ENCODE measurements at places on chromosomes 12 and 14. TPM values are rescaled to one million over a fixed set of nuclear protein-coding genes. Genes with fewer than 3 reads are reported as not detected.

DNA sequence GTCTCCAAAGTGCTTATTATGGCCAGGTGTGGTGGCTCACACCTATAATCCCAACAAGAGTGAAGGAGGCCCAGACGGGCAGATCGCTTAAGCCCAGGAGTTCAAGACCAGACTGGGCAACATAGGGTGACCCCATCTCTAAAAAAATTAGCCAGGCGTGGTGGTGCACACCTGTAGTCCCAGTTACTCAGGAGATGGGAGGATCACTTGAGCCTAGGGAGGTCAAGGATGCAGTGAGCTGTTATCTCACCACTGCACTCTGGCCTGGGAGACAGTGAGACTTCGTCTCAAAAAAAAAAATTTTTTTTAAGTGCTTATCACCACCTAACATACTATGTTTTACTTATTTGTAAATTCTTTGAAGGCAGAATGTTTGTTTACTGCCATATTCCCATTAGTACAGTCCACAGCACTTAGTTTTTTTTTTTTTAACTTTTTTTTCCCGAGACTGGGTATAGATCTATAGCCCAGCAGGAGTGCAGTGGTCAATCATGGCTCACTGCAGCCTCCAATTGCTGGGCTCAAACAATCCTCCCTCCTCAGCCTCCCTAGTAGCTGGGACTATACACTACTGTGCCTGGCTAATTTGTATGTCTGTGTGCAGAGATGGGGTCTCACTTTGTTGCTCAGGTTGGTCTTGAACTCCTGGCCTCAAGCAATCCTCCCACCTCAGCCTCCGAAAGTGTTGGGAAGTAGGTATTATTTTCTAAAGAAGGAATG lies 4.7 kb upstream of the KANSL2 start:
- H3K4me1 ChIP-seq, result peaks cover 31% of the 10 kb centered on the region
- H3K4me3 ChIP-seq, result no peak overlapping the region
- peaks cover 45% of the 10 kb centered on the region for H3K36me3 ChIP-seq
- DNase-seq, result no peak
- H3K27me3 ChIP-seq, result no peaks in the 10 kb centered on the region
- H3K27ac ChIP-seq, result no peak overlapping the region

DNA sequence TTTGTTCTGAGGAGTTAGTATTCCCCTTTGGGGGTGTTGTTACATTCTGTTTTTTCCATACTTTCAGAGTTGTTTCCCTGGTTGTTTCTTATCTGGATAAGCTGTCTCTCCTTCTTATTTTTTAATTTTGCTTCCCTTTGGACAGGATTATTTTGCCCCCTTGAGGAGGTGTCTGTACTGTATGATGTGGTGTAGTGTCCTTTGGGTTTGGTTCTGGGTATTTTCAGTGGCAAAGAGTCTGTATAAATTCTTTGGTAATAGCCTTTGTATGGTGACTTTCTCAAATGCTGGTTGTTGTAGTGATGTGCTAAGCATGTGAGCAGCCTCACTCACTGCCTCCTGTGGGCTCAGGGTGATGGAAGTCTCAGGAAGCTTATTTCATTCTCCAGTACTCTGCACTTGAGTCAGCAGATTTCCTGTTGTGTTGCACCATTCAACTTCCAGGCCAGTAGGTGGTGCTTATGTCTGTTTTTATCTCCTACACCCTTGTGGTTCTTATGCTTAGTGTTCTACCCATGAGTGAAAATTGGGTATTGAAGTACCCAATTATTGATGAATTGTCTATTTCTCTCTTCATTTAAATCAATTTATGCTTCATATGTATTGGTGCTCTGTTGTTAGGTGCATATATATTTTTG lies 103.3 kb upstream of the PMCH start:
- peaks cover 31% of the 10 kb centered on the region for H3K4me1 ChIP-seq
- peak; percentile 12 for DNase-seq
- H3K27me3 ChIP-seq, result peaks cover 18% of the 10 kb centered on the region
- H3K4me3 ChIP-seq, result no peak overlapping the region
- no peak overlapping the region for H3K27ac ChIP-seq

- H3K4me1 ChIP-seq, result peaks cover 31% of the 10 kb centered on the region
- no peaks in the 10 kb centered on the region for H3K27me3 ChIP-seq
- peak overlapping the region; percentile 4 for H3K4me3 ChIP-seq
- H3K36me3 ChIP-seq, result peaks cover 10% of the 10 kb centered on the region
These were observed 8.6 kb upstream of the USP15 start for GRCh38 chr12:62251609-62251958.

The LBHD2 gene
- not detected for total RNA-seq

DNA sequence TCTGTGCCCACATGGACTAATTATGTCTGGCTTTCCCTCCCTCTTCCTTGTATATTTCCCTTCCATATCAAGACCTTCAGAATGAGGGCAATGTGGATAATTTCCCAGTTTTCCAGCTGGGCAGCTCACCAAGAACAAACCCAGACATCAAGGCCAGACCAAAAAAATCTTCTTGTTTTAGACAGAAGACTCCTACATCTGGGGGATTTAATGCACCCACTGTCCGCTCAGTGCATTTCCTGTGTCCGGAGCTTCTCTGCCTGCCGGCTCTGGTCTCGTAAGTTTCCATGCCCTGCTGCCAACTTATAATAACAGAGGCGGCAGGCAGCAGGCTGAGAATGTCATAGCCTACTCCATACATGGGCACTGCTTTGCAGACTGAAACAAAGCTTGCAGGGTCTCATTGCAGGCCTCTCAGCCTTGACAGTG lies 207.2 kb upstream of the BCL2L14 start:
- H3K27me3 ChIP-seq, result no peaks in the 10 kb centered on the region
- no peak overlapping the region for H3K4me3 ChIP-seq

- no peak overlapping the region for H3K4me3 ChIP-seq
- no peaks in the 10 kb centered on the region for H3K27me3 ChIP-seq
- H3K27ac ChIP-seq, result no peak overlapping the region
- no peaks in the 10 kb centered on the region for H3K4me1 ChIP-seq
- no peak for DNase-seq
These were observed 31.0 kb downstream of the RNF34 start for GRCh38 chr12:121430833-121431415.

DNA sequence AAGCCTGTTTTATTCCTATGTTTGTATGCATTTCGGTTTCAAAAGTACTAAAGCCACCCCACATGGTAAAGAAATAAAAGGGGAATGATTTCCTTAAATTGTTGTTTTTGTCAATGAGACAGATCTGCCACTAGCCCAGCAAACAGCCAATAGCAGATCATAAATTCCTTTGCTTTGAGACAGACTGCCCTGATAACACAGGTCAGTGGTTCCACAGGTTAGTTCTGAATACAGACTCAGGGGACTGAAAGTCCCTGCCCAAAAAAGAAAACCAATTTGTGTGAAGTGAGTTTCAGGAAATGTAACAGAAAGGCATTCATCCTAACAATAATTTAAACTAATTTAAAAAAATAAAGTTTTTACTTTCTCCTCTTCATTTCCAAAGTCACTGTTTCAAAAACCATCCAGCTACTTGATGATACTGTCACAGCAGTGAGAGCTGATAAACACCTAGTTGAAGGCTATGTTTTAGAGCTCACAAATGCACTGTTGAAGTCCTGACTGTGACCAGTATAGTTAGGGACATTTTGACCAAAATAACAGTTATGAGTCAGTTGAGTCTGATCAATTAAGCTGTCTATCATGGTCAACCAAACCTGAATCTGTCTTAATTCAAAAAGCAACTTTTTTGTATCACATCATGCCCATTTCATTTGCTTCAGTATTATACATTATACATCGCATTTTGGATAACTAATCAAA lies 77.7 kb downstream of the LGR5 start:
- DNase-seq, result no peak
- H3K4me3 ChIP-seq, result no peak overlapping the region
- no peaks in the 10 kb centered on the region for H3K36me3 ChIP-seq
- no peaks in the 10 kb centered on the region for H3K4me1 ChIP-seq
- peaks cover 5% of the 10 kb centered on the region for H3K27me3 ChIP-seq

GRCh38 chr14:70780396-70781075 lies 28.8 kb downstream of the MAP3K9 start:
- H3K4me3 ChIP-seq, result no peak overlapping the region
- peaks cover 8% of the 10 kb centered on the region for H3K4me1 ChIP-seq
- H3K27me3 ChIP-seq, result no peaks in the 10 kb centered on the region
- H3K27ac ChIP-seq, result no peak overlapping the region
- DNase-seq, result no peak

The DHRS2 gene
- total RNA-seq, result 2.3 TPM

- DNase-seq, result no peak
- H3K4me1 ChIP-seq, result peaks cover 6% of the 10 kb centered on the region
These were observed 42.6 kb downstream of the PLXNC1 start for GRCh38 chr12:94191023-94191422.

GRCh38 chr12:108571609-108572165 lies 9.3 kb downstream of the ISCU start:
- no peak for DNase-seq
- peaks cover 38% of the 10 kb centered on the region for H3K36me3 ChIP-seq
- H3K27me3 ChIP-seq, result peaks cover 3% of the 10 kb centered on the region
- H3K4me3 ChIP-seq, result no peak overlapping the region

The MYRFL gene
- total RNA-seq, result not detected

Data from activated T-helper 2 cell treated with anti-CD3 and anti-CD28 coated beads, Interferon-gamma antibody, Interleukin-2, Interleukin-4, amounts not matched to agents 10 μg/mL and 5 μg/mL and 100 μg/mL, durations not matched to agents 14 hours and 24 hours and 36 hours (primary cell).